RCC 7860 (cell line): ENCODE measurements at places on chromosomes 16 and 17.

- DNase-seq = no peak
Observed at GRCh38 chr17:7439462-7440112, at the start of gene FGF11. Gene FGF11, plus strand, starts transcription at chr17:7439512. Its CDS starts 109 bp downstream, at chr17:7439621.

- DNase-seq = no peak
Observed at GRCh38 chr16:867421-868385, 67.2 kb upstream of the GNG13 start.

GRCh38 chr17:14699574-14700185, 398.8 kb downstream of the HS3ST3B1 start:
- no peak for DNase-seq

DNA sequence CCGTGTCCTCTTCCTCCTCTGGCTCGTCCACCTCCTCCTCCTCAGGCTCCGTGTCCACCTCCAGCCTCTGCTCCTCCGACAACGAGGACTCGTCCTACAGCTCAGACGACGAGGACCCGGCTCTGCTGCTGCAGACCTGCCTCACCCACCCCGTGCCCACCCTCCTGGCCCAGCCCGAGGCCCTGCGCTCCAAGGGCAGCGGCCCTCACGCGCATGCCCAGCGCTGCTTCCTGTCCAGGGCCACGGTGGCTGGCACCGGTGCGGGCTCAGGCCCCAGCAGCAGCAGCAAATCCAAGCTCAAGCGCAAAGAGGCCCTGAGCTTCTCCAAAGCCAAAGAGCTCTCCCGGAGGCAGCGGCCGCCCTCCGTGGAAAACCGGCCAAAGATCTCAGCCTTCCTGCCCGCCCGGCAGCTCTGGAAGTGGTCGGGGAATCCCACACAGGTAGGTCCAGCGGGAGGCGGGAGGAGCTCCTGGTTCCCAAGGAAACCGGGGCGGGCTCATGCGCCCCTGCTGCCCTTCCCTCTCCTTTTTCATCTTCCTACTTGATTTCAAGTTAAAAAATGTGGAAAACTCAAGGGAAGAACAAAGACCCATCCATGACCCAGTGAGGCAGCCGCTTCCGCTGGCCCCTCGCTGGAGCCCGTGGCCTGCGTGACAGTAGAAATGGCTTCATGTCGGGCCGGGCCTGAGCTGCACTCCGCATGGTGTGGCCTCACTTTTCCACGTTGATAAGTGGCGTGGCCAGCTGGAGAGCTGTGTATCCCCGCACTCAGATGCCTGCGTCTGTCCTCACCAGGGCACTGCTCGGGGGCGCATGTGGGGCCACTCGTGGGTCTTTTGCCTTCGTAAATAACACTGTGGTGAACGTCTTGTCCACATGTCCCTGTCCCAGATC, 50.7 kb downstream of the ACTG1 start:
- DNase-seq = no peak

DNA sequence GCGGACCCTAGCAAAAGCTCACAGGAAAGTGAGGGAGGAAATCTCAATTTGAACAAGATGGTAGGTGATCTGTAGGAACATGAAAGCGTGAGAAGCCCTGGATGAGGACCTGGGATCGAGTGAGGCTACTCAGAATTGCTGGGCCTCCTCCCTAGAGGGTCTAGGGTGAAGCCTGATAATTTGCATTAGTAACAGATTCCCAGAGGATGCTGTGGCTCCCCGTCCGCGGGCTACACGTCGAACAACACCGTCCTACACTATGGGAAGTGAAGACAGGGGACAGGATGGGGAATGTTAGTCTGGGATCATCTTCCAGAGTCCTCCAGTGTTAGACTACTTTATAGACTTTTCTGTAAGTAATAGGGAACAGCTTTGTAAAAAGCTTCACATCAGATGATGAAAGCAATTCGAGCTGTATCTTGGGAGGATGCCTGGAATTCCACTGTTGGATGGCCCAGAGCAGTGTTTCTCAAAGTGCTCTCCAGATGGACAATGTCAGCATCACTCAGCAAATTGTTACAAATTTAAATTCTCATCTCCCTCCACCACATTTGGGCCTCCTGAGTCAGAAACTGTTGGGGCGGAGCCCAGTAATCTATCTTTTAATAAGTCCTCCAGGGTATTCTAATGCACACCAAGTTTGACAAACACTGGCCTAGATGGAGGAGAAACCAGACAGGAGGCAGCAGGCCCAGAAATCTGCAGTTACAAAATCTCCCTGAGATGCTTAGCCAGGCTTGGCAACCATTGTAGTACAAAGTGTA, 6.5 kb downstream of the FNDC8 start:
- DNase-seq = no peak

GRCh38 chr17:70158180-70158579, 11.2 kb upstream of the KCNJ2 start:
- DNase-seq = no peak

DNA sequence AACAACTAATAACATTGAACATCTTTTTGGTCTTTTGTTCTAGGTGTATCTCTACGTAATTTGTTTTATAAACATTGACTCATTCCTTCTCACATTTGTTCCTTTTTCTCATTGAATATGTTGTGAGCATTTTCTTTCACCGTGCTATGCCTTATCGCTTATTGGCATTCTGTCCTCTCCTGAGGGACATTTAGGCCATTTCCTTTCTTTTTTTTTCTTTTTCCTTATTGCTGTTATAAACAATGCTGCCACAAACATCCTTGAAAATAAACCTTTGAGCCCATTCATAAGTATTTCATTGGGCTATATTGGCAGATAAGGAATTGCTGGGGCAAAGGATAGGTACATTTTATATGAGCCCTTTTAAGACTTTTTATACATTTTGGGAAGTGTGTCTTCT, 32.4 kb downstream of the WSCD1 start:
- DNase-seq = no peak

DNA sequence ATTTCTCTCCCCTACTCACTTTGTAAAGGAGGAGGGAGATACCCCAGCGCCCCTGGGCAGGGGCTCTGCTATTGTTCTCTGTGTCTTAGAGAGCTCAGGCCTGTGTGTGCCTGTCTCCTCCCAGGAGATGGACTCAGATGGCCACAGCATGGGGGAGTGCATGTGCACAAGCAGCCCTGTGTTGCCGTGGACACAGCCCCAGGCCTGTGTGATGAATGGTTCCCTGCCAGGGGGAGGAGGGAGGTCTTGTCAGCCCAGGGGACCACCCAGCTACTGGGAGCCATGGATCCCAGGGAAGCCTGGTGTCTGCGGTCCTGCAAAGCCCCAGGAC, 26.3 kb downstream of the GINS2 start:
- DNase-seq = no peak

- DNase-seq = no peak
Observed at GRCh38 chr17:8109661-8110455, 8.5 kb downstream of the ALOXE3 start.

- DNase-seq = no peak
Observed at GRCh38 chr17:18327093-18327492, 12.0 kb downstream of the SMCR8 start.

DNA sequence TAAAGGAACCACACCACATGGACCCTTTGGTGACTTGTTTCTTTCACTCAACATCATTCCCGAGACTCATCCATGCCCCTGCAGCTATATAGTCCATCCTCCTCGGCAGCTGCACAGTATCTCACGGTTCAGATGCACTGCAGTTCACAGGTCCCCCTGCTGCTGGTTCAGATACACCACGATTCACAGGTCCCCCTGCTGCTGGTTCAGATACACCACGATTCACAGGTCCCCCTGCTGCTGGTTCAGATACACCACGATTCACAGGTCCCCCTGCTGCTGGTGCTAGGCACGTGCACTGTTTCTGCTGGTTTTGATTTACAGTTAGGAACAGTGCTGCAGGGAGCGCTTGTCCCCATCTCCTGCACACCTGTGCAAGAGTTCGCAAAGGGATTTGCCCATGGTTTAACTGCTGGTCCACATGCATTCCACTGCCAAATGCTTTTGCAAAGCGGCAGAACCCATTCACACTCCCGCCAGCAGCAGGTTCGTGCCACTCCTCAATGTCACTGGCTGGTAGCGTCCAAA, 3.8 kb downstream of the HSDL1 start:
- no peak for DNase-seq

DNA sequence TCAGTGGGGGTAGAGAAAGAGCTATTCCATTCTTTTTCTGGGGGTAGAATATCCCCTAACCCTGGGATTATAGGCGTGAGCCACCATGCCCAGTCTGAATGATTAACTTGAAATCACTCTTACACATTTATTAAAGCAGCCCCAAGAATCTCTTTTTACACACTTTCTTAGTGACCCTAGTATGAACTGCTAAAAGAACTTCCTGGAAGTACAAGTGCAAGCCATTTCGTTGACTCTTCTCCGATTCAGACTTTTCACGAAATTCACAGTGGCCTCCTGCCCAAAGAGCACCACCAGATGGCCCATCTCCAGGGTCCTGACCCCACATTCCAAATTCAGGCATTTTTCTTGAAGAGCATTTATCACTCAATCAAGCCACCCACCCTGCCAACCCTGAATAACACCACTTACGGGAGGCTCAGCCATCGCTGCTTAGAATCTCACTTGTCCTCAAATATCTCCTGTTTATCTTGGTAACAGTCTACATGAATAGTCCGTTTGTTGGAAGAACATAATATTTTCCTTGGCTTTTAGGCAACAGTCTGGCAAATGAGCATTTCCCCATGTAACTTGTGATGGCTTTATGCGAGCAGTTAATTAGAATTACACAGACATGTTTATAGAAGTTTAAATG, 28.0 kb downstream of the ZNF423 start:
- DNase-seq = no peak

DNA sequence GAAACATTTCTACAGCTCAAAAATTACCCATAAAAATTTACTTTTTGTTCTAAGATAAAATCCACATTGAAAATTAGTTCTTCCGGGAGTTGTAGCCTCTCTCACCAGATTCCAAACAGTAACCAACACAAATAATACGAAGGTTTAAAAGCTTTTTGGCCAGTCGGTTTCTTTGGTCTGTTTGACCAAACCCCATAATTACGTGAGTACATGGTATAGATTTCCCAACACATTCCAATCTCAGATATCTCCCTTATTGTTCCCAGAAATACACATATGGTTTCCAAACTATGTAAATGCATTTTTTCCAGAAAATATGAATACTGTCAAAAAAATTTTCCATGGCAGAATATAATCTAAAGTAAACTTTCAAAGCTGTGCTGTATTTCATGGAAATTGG, 722.0 kb downstream of the KCNJ2 start:
- no peak for DNase-seq

GRCh38 chr17:42667088-42667951, 8.2 kb downstream of the TUBG2 start:
- peak; percentile 93 for DNase-seq

- DNase-seq = no peak
Observed at GRCh38 chr17:32658470-32659418, 172.0 kb downstream of the CDK5R1 start.

- peak; percentile 79 for DNase-seq
Observed at GRCh38 chr16:67170168-67170948, at the start of gene NOL3. Gene NOL3, plus strand, starts transcription at chr16:67170538.

DNA sequence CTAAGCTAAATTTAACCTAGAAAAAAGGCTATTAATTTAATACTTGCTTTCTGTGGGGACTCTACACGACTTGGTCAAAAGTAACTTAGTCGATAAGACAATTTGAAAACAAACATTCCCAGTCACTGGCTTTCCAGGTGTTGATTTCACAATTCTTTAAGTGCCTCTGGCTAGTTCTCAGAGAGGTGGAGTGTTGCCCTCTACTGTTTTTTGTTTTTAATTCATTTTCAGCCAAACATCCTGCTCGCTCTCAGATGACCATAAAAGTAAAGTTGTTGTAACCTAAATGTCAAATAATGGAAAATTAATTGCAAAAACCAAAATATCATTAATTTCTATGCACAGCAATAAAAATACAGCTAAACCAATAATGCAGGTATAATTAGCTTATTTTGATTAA, 107.1 kb downstream of the MYO1D start:
- DNase-seq = no peak

- no peak for DNase-seq
Observed at GRCh38 chr16:71467810-71468209, 5.8 kb upstream of the ZNF23 start.

GRCh38 chr17:333626-334396, 18.8 kb downstream of the RPH3AL start:
- no peak for DNase-seq

- DNase-seq = peak; percentile 21
Observed at GRCh38 chr17:4332296-4332970, 34.0 kb downstream of the UBE2G1 start.

- peak; percentile 92 for DNase-seq
Observed at GRCh38 chr16:87581857-87582215, 20.5 kb upstream of the JPH3 start.

DNA sequence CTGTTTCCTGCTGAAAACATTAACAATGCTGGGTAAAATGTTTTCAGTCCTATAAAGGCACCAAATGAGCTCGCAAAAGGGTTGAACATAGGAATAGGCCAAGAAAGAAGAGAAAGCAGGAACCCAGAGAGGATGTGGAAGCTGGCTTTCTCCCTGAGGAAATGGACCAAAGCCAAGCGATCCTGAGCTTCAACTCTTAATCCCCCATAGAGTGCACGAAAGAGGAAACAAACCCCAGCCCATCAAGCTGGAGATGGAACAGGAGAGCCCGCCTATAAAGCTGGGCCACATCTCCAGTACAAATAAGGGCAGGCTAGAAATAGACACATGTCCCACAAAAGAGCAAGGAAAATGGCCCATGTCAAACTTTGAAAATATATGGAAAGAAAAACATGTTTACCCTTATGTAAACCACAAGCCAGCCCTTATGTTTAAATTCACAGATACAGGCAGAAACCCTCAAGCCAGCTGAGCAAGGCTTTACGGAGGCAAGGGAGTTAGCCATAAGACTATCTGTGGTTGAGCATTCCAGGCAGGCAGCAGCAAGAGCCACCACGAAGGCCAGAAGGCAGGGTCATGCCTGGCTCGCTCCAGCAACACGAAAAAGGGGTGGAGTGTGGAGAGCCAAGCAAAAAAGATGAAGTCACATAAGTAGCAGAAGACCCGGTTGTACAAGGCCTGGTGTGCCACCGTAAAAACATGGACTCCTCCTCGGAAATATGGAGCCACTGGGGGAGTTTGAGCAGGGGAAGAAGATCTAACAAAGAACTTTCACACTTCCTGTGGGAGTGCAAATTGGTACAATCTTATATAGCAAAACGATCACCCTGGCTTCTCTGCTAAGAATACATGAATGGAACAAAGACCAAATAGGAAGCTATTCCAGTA, 27.8 kb downstream of the COPRS start:
- DNase-seq = no peak

GRCh38 chr17:80719449-80719848, 174.8 kb downstream of the RPTOR start:
- no peak for DNase-seq

DNA sequence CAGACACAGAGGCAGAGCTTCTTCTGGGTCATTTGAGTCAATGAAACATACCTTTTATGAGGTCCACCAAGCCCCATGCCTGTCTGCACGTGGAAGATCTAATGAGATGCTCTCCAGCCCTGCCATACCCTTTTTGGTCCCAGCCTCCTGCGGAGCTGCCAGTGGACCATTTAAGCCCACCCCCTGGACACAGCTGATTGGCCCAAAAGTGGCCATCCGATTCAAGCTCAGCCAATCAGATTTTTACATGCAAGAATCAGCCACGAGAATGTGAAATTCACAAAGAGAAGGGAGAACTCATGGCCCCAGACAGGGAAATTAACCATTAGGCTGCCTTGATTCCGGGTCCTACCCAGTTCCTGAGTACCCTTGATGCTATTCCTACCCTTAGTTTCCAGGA, 231.0 kb upstream of the EEF2KMT start:
- no peak for DNase-seq
